ENCODE measurements at places on chromosomes 7 and 10.

DNA sequence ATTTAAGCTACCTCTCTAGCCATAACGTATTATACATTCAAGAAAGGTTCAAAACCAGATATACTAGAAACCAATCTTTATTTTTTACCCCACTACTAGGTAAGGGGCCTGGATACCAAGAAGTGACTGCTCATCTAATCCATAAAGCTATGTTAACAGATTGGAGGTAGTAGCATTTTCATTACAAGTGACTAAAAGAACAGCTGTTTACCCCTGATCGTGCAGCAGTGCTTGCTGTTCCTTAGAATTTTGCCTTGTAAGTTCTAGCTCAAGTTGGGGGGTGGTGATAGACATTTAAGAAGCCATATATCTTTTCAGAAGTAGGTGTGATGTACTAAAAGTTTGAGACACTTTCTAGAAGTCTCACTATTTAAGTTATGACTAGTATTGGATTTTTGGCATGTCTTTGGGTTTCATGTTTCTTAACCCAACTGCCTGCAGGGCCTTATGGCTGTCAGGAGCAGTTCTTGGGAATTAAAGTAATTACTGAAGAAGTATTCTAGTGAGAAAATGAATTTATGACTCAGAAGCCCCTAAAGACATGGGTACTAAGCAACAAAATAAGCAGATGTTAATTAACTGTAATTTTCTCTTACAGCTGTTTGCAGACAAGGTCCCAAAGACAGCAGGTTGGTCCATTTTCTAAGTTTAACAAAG lies 2.3 kb downstream of the PPIA start:
- peaks cover 63% of the 10 kb centered on the region for H3K36me3 ChIP-seq
- H3K4me1 ChIP-seq = peaks cover 44% of the 10 kb centered on the region
- H3K4me3 ChIP-seq = peak overlapping the region; percentile 99
- H3K27ac ChIP-seq = peak overlapping the region; percentile 98

DNA sequence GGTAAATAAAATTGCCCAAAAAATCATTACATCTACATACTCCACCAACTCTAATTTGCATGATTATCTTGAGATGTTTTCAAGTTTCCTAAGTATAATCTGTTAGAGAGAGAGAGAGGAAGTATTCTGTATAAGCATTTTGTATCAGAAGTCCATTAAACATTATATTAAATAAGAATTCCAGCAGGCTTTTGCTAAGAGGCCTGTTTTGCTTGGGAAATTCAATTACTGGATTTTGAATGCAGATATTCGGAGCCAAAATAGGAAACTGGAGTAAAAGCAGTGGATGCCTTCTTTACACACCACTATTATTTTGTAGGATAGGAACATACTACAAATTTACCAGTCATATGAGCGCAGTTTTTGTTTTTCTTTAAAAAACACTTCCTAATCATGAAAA lies 727.8 kb downstream of the CNTNAP2 start:
- no peaks in the 10 kb centered on the region for H3K36me3 ChIP-seq
- DNase-seq = no peak
- H3K27me3 ChIP-seq = no peaks in the 10 kb centered on the region
- H3K27ac ChIP-seq = no peak overlapping the region

GRCh38 chr10:14975672-14976273 lies 16.6 kb downstream of the MEIG1 start:
- peaks cover 13% of the 10 kb centered on the region for H3K27me3 ChIP-seq
- no peaks in the 10 kb centered on the region for H3K36me3 ChIP-seq
- no peak overlapping the region for H3K27ac ChIP-seq

DNA sequence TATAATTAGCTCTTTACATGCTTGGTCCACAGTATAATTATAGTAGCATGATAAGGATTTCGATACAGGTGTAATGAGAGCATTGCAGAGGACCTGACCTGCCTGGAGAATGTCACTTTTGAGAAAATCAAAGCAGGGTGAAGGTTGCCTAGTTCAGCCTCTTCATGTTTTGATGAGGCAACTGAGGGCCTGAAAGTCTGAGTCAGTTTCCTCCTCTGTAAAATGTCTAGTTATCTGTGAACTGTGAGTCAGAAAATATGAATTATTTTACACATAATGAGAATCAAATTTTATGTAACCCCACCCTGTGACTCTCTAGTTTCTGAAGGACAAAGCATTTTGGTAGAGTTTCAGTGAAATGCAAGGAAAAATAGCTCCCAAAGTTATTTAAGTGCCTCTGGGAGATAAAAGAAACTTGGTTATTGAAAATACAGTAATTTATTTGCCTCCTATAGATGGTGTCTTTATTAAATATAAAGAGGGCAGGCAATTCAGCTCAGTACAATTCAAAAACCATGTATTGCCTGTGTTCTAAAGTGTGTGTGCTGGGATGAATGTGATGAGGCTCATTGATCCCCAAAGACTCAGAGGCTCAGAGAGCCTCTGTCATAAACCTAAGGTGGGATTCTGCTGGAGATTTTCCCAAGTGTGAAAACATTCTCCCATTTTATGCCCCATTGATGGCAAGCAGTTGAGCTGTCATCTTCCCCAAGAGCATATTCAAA lies 37.3 kb upstream of the SAMD9L start:
- H3K27ac ChIP-seq = no peak overlapping the region
- H3K36me3 ChIP-seq = no peaks in the 10 kb centered on the region
- H3K27me3 ChIP-seq = peaks cover 30% of the 10 kb centered on the region
- H3K4me3 ChIP-seq = no peak overlapping the region
- H3K4me1 ChIP-seq = peaks cover 11% of the 10 kb centered on the region

- no peak overlapping the region for H3K27ac ChIP-seq
- no peak overlapping the region for H3K4me3 ChIP-seq
- H3K36me3 ChIP-seq = no peaks in the 10 kb centered on the region
- H3K4me1 ChIP-seq = no peaks in the 10 kb centered on the region
- no peaks in the 10 kb centered on the region for H3K27me3 ChIP-seq
Observed at GRCh38 chr7:68619526-68619925, 978.7 kb upstream of the AUTS2 start.

GRCh38 chr10:121661451-121661851 lies 63.2 kb upstream of the FGFR2 start:
- H3K27me3 ChIP-seq = no peaks in the 10 kb centered on the region
- H3K27ac ChIP-seq = no peak overlapping the region
- H3K4me3 ChIP-seq = no peak overlapping the region
- H3K36me3 ChIP-seq = no peaks in the 10 kb centered on the region

DNA sequence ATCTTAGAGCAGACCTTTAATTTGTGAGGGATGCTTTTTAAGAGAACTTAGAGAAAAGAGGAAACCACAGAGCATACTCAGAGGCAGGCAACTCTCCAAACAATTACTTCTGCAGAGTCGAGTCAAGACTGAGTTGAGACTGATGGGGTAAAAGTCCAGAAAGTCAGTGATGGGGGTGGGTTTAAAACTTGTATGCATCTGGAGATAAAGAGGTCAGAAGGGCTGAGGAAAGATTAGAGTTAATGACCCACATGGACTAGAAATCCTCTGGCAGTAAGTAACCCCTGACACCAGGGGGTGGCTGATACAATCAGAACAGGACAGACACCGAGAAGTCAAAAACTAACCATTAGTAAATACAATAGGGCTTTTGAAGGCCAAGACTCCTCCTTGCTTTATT lies 42.4 kb upstream of the SEPTIN7 start:
- no peak overlapping the region for H3K4me3 ChIP-seq
- H3K4me1 ChIP-seq = peaks cover 4% of the 10 kb centered on the region
- no peaks in the 10 kb centered on the region for H3K27me3 ChIP-seq
- no peak for DNase-seq

DNA sequence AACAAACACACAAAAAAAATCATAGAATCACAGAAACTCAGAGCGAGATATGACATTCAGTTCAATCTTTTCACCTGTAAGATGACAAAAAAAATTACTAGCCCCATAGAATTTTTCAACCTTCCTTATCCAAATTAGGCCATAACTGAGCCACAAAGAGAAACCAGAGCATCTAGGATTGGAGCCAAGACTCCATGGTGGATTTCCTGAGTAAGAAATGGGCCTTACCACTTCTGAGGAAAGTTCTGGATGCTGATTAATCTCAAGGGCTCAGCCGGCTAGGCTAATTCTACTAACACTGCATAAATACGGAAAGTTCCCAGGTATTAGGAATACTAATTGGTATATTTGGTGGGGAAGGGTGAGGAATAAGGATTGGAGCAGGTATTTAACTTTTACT lies 16.8 kb downstream of the LIPM start:
- peaks cover 6% of the 10 kb centered on the region for H3K4me1 ChIP-seq
- no peaks in the 10 kb centered on the region for H3K27me3 ChIP-seq
- H3K4me3 ChIP-seq = no peak overlapping the region
- DNase-seq = no peak

GRCh38 chr7:105979405-105979804 lies 16.3 kb downstream of the CDHR3 start:
- no peaks in the 10 kb centered on the region for H3K36me3 ChIP-seq

GRCh38 chr10:133448120-133448519 lies 5.6 kb upstream of the SCART1 start:
- H3K27ac ChIP-seq = no peak overlapping the region
- DNase-seq = no peak
- H3K4me1 ChIP-seq = peaks cover 2% of the 10 kb centered on the region
- no peak overlapping the region for H3K4me3 ChIP-seq
- H3K27me3 ChIP-seq = peaks cover 3% of the 10 kb centered on the region

- no peak overlapping the region for H3K4me3 ChIP-seq
- H3K27me3 ChIP-seq = peaks cover 2% of the 10 kb centered on the region
- H3K4me1 ChIP-seq = no peaks in the 10 kb centered on the region
- H3K36me3 ChIP-seq = no peaks in the 10 kb centered on the region
- no peak overlapping the region for H3K27ac ChIP-seq
Observed at GRCh38 chr7:132251327-132251659, 325.0 kb downstream of the PLXNA4 start.

DNA sequence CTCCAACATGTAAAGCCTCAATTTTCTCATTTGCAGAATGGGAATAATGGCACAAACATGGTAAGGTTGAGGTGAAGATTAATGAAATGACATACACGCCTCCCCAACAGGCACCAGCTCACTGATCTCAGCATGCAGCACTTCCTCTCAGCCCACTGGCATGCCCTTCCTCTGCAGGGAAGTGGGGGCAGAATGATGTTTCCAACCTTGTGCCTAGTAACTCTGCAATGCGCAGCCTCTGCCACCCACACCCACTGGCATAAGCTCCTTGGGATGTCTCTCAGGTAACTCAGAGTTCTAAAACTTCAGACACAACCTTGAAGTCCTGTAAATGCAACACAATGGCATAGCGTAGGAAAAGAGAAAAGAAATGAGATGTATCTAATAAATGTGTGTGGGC lies 540.7 kb downstream of the HTR7 start:
- no peak for DNase-seq
- no peak overlapping the region for H3K27ac ChIP-seq
- peaks cover 6% of the 10 kb centered on the region for H3K27me3 ChIP-seq
- H3K36me3 ChIP-seq = no peaks in the 10 kb centered on the region
- H3K4me3 ChIP-seq = no peak overlapping the region

GRCh38 chr10:101535949-101536348 lies 52.1 kb downstream of the POLL start:
- no peak overlapping the region for H3K4me3 ChIP-seq
- H3K27me3 ChIP-seq = no peaks in the 10 kb centered on the region
- DNase-seq = no peak
- H3K27ac ChIP-seq = no peak overlapping the region
- no peaks in the 10 kb centered on the region for H3K4me1 ChIP-seq

DNA sequence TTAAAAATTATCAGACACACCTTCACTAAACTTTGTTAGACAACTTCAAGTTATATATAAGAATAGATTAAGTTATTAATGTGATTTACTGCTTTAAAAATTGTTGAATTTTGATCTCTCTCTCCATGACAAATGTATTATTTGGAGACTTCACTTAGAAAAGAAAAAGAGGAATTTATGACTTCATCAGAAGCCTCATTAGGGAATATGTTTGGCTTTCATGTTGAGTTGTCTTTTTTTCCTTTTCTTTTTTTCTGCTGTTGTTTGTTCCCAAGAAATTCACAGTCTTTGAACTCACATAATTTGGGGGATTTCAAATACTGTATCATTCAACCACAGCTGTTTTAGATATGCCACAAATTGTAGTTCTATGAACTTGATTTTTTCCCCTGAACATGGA lies 149.5 kb downstream of the PPP1R9A start:
- H3K27me3 ChIP-seq = no peaks in the 10 kb centered on the region
- H3K4me1 ChIP-seq = no peaks in the 10 kb centered on the region
- no peak overlapping the region for H3K4me3 ChIP-seq

DNA sequence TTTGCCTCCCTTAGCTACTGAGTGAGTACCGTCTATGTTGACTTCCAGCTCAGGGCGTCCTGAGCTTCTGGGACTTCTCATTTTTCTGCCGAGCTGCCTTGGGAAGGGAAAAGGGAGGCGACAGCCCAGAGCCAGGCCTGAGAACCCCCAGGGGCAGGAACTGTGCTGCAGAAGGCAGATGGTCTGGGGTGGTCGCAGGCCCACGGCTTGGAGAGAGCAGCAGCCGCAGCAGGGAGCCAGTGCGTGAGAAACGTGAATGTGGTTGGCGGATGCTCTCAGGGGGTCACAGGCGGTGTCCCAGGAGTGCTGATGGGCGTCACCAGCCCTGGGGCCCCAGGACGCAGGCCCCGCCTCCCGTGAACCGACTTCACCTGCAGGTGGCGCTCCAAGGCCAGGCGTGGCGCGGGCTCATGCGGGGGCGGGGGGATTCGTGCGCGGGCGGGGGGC lies 9.2 kb upstream of the PWWP2B start:
- peaks cover 3% of the 10 kb centered on the region for H3K27me3 ChIP-seq
- H3K4me3 ChIP-seq = peak overlapping the region; percentile 62
- peak; percentile 82 for DNase-seq

DNA sequence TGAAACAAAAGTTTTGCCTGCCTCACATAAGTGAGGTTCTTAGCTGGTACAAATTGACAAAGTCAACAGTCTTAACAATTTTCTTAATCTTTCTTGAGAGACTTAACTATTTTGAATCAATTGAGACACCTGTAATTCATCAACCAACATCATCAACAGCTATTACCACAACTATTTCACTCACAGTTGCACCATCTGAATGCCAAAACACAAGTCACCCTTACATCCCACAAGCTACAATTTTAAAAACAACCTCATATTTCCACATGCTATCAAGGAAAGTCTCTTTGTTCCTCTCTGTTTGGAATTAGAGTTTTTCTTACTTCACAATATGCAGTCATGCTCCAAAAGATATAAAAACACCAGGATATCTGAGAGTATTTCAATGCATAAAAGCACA lies 4.9 kb downstream of the SMURF1 start:
- no peaks in the 10 kb centered on the region for H3K27me3 ChIP-seq
- peaks cover 4% of the 10 kb centered on the region for H3K36me3 ChIP-seq
- H3K4me1 ChIP-seq = peaks cover 62% of the 10 kb centered on the region
- no peak overlapping the region for H3K27ac ChIP-seq

GRCh38 chr10:103688491-103688890 lies 166.9 kb downstream of the SH3PXD2A start:
- H3K36me3 ChIP-seq = no peaks in the 10 kb centered on the region
- peaks cover 15% of the 10 kb centered on the region for H3K4me1 ChIP-seq
- no peak overlapping the region for H3K4me3 ChIP-seq
- H3K27ac ChIP-seq = no peak overlapping the region
- peaks cover 2% of the 10 kb centered on the region for H3K27me3 ChIP-seq

DNA sequence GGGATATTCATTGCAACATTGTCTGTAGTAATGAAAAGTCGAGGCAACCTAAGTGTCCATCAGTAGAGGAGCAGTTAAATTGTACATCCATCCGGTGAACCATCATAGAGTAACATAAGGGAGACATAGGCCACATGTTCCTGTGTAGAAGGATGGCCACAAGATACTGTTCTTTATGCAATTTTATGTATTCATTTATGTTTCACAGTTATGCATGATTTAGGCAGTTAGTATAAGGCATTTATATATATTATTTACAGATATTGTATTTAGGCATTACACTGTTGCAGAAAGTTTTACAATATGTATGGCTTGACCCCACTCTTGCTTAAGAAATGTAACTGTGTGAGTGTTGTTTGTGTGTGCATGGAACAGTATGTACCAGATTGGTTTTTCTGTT lies 36.0 kb upstream of the CDH23 start:
- no peaks in the 10 kb centered on the region for H3K4me1 ChIP-seq
- H3K27ac ChIP-seq = no peak overlapping the region
- peaks cover 12% of the 10 kb centered on the region for H3K36me3 ChIP-seq
- H3K4me3 ChIP-seq = no peak overlapping the region
- no peaks in the 10 kb centered on the region for H3K27me3 ChIP-seq
- DNase-seq = no peak
